Caco-2 (cell line): ENCODE measurements at places on chromosomes 16 and 17.

DNA sequence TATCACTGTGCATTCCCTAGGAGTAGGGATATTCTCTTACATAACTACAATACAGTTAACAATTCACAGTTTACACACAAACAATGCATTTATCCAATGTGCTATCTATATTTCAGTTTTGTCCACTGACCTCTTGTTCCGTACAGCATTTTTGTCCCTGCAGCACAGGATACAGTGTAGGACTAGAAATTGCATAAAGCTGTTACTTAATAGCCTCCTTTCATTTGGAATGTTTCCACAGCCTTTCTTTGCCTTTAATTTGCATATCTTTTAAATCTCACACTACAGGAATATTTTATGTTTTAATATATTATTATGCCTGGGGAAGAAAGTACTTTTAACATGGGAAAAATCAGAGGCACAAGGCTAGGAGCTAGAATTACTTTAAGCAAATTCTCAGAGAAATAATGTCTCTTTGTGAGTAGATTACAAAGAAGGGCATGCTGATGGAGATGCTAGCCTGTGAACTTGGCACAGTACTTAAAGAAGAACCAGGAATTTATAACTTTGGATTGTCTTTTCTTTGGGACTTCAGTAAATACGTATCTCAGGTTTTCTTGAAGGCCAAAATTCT, 144.3 kb downstream of the ITFG1 start:
- no peak for DNase-seq

DNA sequence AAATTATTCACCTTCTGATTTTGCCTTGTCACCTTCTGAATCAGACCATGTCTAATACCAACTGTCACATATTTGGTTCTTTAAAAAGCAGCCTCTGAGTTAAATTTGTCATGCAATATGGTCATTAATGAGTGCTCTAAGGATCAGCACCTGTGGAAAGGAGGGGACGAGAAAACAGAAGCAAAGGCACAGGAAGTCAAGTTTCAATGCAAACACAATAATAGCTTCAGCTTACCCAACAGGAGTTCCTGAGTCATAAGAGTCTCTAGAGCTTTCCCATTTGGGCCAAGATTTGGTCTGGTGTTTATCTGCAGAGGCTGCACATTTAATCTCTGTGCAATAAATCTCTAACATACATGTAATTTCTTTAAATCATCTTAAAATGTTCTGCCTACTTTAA, 889.8 kb downstream of the CDH8 start:
- DNase-seq, result no peak

DNA sequence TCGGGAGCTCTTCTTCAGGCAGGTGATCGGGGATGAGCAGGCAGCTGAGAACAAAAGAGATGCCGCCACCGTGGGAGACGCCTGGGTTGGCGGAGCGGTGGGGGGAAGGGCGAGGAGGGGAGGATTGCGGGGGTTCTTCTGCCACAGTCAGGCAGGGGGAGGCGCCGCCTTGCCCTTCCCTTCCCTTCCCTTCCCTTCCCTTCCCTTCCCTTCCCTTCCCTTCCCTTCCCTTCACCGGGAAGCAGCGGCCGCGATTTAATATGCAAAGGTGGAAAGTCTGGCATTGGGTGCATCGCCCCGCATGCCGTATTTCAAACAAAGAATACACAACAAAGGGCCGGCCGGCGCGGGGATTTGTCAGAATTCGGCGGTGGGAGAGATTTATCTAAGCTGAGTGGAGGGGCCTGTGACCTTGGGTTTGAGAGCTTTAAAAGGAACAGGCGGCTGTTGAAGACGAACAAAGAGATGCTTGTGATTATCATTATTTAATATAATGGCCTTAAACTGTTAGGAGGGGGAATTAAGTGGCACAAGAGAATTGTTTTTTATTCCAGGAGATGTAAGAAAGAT, 262.3 kb upstream of the TNRC6C start:
- no peak for DNase-seq

DNA sequence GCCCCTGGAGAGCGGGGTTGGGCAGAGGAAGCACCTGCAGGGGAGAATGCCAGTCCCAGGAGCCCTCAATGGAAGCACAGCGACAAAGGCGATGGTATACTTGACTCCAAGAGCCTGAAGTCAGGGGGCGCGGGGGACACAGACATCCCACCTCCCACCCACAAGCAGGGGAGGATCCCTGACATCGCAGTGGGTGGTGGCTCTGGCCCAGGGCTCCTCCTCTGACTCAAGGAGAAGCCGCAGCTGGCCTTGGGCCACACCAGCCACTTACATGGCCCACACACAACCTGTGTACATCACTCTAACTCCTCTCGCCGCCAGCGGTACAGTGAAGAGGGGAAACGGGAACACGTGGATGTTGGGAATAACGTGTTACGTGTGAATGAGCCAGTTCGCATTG, 44.3 kb downstream of the FZD2 start:
- no peak for DNase-seq

DNA sequence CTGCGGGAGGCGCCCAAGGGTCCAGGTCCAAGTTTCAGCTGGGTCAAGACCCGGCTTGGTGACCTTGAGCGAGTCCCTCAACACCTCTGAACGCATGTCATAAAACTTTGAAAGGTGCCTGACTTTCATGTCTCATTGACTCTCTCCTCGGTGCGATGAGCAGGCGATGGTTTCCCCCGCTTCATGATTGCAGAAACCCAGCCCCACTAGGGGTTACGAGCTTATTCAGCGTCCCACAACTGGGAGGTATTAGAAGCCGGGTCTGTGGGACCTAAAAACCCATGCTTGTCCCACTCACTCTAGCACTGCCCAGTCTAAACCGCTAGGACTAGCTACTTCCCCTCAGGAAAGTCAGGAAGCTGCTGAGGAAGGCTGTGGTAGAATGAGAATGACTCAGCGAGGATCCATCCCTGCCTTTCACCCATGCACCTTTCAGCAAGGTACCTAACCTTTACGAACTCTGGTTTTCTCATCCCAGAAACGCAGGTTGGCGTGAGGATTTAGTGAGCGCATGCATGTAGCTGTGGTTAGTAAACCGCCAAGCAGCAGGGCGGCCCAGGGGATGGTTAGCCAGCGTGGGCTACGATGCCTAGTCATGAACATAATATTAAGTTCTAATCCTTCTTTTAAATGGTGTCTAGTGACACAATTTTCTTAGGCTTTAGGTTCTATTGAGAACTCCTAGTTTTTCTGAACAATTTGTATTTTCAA, 26.2 kb upstream of the RFFL start:
- peak; percentile 55 for DNase-seq

- DNase-seq, result no peak
Measured at GRCh38 chr17:37391146-37391545, 15.4 kb downstream of the C17orf78 start.

DNA sequence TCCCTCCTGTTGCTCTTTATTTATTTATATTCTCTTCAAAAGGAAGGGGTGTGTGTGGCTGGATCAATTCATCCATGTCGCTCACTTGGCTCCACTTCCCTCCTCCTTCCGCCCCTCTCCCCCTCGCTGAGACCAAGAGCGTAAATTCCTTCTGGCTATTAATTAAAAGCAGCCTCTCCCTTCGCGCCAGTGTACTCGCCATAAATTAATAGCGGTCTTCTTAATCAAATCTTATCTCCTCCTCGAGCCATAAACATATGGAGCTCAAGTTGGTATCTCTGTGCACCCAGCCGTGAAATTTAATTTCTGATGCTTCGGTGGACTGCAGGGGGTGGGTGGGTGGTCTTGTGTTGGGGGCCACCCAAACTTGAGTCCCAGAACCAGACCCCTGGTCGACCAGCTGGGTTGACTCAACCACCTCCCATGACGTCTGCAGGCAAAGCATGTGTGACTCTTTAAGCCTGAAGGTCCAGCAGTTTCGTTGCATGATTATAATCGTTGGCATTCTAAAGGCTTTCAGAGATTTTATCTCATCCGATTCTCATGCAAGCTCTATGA, 57.9 kb downstream of the SDK2 start:
- no peak for DNase-seq

DNA sequence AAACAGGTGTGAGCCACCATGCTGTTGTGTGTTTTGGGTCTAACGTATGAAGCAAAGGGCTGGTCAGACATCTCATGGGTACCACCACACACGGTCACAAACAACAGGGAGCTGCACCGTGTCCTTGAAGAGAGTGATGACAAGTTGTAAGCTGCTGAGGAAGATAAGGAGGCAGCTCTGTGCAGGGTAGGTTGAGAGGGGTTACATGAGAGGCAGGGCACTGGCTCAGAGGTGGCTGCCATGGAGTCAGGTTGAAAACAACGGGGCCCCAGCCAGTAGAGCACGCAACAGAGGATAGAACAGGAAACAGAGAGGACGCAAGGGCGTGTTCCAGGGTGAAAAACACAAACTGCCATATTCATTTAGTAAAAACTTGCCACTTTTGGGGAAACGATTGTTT, 52.2 kb downstream of the TRARG1 start:
- peak; percentile 18 for DNase-seq

DNA sequence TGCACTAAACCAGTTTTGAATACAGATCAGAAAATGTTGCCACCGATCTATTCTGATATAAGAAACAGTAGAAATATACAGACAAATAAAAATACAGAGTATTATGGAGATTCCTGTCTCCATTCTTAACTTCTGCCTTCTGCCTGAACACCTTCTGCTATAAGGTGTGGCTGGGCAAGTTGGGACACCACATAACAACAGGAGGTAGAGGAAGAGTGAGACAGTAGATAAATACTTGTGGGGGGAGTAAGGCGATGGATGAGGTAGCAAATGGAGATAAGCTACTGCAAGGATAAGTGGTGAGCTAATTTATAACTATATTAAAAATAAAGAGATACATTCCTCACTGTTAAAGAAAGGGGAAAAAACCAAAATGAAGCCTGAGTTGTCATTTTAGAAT, 143.7 kb downstream of the CDH8 start:
- no peak for DNase-seq

DNA sequence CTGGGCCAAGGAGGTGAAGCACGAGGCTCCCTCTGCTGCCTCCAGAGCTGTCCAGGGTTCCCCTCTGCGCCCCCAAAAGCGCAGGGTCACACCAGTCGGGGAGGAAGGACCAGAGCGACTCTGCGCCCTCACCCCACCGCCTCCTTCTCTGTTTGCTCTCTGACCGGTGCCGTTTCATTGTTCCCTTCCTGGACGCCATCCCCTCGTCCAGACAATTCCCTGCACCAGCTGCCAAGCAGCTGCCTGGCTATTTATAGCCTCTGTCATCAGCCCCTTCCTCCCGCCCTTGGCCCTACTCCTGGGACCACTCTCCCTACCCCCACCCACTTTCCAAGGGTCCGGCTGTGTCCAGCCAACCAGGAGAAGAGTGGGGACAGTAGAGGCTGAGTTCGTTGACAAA, 68.8 kb upstream of the CREBBP start:
- no peak for DNase-seq

DNA sequence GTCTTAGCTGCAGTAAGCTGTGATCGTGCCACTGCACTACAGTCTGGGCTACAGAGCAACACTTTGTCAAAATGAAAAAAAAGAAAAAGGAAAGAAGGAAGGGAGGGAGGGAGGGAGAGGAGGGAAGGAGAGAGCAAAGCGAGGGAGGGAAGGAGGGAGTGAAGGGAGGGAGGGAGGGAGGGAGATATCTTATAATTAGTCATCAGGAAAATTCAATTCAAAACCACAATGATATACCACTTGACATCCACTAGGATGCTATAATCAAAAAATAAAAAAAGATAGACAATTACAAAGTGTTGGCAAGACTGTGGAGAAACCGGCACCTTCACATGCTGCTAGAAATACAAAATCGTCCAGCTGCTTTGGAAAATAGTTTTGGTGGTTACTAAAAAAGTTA, 93.8 kb downstream of the CDC27 start:
- DNase-seq, result no peak

- no peak for DNase-seq
Measured at GRCh38 chr16:76035689-76036088, 241.5 kb upstream of the CNTNAP4 start.

GRCh38 chr17:48530887-48531272, at the start of gene HOXB1:
Gene HOXB1, minus strand, starts transcription at chr17:48531011. Its CDS starts 107 bp downstream, at chr17:48530904.
- no peak for DNase-seq

- no peak for DNase-seq
Measured at GRCh38 chr17:39687101-39687545, 734 bp downstream of the PGAP3 start.

DNA sequence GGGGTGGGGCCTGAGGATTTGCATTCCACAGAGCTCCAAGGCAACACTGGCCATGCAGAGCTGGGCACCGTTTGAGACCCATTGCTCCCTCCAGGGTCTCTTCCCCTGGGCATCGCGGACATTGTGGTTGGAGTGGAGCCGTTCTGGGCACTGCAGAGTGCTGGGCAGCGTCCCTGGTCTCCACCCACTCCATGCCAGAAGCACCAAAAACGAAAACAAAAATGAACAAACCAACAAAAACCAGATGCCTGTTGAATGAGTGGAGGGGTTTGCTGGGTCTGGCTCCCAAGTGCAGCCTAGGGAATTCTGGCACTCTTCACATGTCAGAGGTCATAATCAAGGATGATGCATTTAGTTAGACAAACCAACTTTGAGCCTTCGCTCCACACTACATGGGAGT, 17.9 kb downstream of the WNT9B start:
- no peak for DNase-seq

DNA sequence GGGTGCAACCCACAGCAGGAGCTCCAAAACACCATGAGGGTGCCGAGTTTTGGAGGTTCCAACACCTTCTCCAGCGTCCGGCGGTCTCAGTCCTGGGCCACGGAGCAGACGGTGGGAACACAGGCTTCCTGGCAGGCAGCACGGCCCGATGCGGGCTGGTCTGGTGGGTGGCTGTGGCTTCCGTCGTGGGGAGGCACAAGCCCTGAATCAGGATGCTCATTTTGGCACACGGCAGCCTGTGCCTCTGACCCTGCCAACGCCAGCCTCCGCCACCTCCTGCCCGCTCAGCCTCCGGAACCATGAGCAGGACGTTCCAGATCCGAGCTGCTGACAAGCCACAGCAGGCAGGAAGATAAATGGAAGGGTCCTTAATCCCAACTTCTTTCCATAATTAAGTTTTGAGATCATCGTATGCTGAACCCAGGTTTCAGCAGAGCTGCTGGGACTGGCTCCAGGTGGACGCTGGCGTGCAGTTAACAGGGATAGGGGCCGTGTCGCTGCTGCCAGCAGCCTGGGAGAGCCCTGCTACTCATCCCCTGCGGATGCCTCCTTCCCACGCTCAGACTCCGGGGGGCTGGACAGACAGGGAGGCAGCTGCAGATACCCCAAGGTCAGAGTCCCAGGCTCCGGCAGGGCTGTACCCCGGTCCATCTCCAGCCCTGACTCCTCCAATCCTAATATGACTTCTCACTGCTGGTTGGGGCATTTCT, 136.6 kb downstream of the ENGASE start:
- no peak for DNase-seq

DNA sequence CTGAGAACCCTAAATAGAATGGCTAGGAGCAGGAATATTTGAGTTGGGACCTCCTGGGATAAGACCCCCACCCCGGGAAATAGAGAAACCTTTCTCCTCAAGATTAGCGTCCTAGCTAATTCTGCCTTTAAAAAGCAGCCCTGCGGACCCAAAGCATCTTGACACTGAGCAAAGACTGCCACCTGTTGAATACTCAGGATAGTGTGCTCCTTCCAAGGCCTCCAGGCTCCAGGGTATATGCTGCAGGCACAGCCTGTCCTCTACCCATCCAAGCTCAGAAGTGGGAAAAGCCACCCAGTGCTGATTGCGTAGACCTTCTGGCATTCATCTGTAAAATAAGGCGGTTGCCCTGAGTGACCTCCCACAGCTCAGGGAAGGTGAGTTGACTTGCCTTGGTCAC, 456.2 kb upstream of the DYNLRB2 start:
- peak; percentile 69 for DNase-seq

GRCh38 chr17:29747660-29748059, 124.9 kb upstream of the CORO6 start:
- no peak for DNase-seq
